ENCODE measurements at places on chromosomes 4 and X.
A peak's percentile ranks its signal among the peaks of the same experiment; 100 is the strongest.

- no peak for DNase-seq
Observed at GRCh38 chr4:109990261-109991257, 77.9 kb downstream of the EGF start.

- DNase-seq = peak; percentile 36
Observed at GRCh38 chr4:140296335-140297220, 76.9 kb upstream of the SCOC start.

GRCh38 chrX:93695981-93696380, 22.0 kb downstream of the FAM133A start:
- DNase-seq = no peak

GRCh38 chr4:16942491-16942890, 44.0 kb upstream of the LDB2 start:
- no peak for DNase-seq

DNA sequence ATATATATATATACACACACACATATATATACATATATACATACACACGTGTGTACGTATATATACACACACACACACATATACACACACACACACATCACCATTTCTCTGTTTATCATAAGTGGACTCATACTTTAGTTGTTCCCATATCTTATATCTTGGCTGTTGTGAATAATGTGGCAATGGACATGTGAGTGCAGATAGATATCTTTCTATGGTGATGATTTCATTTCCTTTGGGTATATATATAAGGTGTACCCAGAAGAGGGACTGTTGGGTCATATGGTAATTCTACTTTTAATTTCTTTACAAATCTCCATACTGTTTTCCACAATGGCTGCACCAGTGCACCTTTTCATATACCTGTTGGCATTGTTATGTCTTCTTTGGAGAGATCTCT, 105.9 kb downstream of the LARP1B start:
- no peak for DNase-seq

GRCh38 chrX:55340896-55341433, 76.2 kb upstream of the PAGE3 start:
- no peak for DNase-seq

GRCh38 chr4:6270636-6271121, 1.0 kb downstream of the WFS1 start:
- DNase-seq = peak; percentile 49

DNA sequence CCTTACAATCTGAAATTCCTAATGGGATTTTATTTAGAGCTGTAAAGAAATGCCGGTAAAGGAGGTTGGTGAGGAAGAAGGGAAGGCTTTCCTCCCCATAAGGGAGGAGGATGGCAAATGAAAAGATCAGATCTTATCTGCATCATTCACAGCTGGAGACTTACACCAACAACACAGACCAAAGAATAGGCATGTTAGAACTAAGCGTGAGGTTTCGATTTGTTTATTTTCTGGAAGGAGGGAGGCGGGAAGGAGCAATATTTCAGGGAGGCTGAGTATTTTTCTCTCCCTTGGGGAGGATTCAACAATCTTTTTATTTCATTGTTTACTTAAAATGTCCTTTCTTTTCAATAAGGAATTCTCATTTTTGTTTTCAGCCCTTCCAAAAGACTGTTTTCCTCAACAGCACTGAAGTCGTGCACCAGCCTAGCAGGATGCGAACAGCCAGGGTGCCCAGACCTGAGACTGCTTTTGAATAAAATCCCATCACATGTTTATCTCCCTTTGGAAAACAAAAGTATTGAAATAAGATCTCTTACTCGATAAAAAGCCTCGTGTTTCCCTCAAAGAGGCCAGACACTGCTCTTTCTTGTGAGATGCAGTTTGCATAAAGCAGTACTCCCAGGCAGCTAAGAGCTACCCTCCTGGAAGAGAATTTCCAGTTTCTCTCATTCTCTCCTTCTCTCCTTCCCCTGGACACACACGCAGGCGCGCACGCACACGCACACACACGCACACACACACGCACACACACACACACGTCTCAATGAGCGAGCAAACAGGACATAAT, 236.1 kb downstream of the MGST2 start:
- no peak for DNase-seq

- no peak for DNase-seq
Observed at GRCh38 chrX:15602761-15603160, 2.0 kb upstream of the ACE2 start.

- DNase-seq = no peak
Observed at GRCh38 chr4:153447175-153447905, 18.8 kb upstream of the TMEM131L start.

DNA sequence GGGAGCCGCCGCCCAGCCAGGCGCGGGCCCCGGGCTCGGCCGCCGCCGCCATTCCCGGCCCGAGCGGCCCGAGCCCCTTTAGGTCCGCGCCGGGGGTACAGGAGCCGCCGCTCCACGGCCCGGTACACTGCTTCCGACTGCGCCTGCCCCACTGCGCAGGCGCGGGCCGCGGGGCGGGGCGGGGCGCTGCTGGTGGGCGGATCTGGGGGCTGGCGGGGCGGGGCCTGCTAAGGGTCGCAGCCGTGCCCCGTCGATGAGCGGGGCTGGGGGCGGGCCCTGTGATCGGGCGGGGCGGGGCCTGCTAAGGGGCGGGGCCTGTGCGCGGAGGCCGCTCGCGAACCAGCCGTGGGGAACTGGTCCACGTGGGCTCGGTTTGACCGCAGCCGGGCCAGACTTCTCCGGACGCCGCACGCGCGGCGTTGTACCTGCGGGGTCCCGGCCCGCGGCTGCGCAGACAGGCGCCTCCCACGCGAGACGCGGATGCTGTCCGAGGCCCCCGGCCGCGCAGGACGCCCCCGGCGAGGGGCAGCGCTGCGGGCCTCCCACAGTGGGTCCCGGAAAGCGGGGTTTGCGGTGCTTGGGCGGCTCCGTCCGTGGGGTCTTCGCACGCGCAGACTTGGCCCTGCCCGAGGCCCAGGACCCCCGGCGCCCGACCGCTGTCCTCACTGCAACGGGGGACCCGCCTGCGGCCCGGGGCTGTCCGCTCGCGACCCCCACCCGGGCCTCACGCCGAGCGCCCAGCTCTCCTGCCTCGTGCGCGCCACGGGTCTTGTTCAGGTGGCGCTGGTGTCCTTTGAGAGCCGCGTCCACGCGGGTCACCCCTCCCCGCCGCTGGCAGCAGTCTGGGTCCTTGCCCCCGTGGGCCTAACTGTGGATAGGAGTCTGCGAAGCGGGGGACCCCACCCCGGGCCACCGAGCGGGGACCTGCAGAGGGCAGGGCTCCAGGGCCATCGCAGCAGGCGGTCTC, at the start of gene DGKQ:
DGKQ (minus strand) TSS at position 139 of the 967 bp plus-strand sequence; CDS start at position 52, 87 bp downstream.
- DNase-seq = peak; percentile 98

GRCh38 chr4:60129740-60130139, 1070.4 kb upstream of the ADGRL3 start:
- DNase-seq = no peak

DNA sequence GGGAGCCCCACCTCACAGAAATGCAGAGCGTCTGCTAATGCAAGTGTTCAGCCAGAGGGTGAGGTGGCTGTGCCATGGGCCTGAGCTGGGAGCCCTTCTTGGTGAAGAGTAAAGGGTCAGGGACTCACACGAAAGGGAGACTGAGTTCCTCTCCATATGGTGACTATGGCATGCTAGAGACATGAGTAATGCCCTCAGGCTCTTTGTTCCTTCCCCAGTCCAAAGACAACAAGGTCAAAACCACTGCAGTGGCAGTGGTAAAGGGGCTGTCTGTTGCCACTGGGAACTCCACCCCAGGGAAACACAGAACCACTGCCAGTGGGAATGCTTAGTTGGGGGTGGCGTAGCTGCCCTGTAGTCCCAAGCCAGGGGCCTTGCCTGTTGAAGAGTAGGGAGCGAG, 22.4 kb downstream of the RAB40AL start:
- DNase-seq = no peak

- no peak for DNase-seq
Observed at GRCh38 chrX:114599305-114599704, 15.4 kb downstream of the HTR2C start.

GRCh38 chr4:76276813-76277212, 25.3 kb downstream of the FAM47E start:
- DNase-seq = no peak

- DNase-seq = no peak
Observed at GRCh38 chr4:26325191-26325590, 4.4 kb downstream of the RBPJ start.

DNA sequence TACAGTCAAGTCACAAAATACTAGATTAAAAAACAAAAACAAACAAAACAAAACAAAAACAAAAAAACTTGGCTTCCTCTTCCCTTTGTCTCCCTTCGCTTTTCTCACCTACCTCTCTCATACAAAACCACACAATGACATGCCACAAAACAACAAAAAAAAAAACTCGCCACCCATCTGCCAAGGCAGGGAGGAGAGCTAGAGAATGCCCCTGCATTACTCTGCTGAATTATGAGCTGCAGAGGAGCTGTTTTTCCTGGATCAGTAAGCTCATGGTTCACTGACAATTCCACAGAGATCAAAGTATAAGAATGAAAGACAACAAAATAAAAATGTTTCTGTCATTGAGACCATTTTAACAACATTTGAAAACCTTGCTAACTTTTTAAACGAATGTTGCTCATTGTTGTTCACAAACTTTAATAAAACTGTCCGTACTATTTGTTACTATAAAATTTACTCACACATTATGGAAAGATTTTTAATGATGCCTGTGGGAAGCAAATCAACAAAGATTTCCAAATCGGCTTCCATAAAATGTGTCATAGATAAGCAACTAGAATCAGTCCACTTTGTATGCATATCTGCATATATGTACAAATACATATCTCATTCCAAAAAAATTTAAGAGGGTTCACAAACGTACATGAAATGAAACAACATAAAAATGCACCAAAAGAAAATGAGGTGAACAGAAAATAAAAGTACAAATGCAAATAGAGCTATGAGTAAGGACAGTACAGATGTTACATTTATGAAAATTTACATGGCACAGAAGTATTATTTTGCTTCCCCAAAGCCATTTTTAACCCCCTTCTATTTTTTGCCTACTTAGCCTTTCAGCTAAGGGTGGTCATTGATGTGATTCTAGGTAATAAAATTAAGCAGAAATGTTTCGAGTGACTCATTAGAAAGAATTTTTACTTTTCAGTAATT, 252.4 kb upstream of the FAT4 start:
- no peak for DNase-seq

GRCh38 chrX:115013705-115014104, 3.7 kb downstream of the IL13RA2 start:
- no peak for DNase-seq

- DNase-seq = peak; percentile 25
Observed at GRCh38 chr4:140012688-140013486, 141.1 kb downstream of the MAML3 start.

GRCh38 chr4:184882276-184882675, 56.5 kb upstream of the ACSL1 start:
- DNase-seq = no peak

- DNase-seq = peak; percentile 3
Observed at GRCh38 chr4:168384437-168385141, 66.0 kb upstream of the DDX60 start.

GRCh38 chrX:18075603-18076002, 145.1 kb downstream of the BEND2 start:
- no peak for DNase-seq

DNA sequence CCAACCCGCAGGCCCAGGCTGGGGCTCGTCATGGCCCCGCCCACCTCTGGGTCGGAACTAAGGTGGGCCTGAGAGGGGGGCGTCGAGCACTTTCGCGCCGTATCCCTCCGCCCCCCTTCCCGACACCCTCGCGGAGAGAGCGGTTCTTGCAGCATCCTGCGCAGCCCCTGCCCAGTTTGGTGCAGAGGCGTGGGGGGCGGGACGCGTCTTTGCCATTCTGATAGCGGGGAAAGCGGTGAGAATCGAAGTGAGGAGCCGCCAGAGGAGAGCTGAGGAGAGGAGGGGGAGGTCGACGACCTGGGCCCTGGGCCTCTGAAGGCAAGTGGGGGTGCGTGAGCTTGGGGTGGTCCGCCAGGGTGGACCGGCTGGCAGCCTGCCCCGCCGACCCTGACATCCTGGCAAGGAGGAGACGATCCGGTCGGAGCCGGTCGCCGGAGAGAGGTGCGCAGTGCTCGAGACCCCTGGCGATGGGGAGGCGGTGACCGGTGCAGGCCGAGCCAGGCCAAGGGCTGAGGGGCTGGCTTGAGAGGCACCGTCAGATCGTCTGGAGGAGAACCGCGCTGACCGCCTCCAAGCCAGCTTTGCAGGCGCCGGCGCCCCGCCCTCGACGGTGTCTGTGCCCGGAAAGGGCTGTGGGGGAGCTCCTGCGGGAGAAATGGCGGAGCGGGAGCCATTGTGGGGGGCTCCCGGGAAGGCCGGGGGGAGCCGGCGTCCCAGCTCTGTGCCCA, 25.5 kb downstream of the GPRASP3 start:
- no peak for DNase-seq

Data from HuH-7.5 (cell line).